Activated naive CD8-positive, alpha-beta T cell treated with anti-CD3 and anti-CD28 coated beads for 36 hours (primary cell): ENCODE measurements at places on chromosomes 11 and 22.

DNA sequence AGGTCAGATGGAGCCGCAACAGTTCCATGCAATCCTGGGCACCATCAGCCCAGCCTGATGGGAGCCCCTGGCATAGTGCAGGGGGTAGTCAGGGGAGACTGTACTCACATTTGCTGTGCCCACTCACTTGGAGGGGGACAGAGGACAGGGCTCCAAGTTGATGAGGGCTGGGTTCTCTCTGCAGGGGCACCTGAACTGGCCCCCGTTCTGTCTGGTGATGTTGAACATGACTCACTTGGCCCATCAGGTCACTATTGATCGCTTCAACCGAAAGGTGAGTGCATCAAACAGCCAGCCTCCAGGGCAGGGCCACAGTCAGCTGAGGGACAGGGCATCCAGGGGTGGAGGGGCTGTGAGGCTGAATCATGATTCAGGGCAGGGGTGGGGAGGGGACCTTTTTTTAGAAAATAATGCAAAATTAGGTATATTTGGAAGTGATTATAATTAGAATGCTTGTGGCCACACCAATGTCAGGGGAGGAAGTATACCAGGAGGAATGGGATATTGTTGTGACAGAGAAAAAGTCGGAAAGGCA, 66.4 kb downstream of the OTOG start:
- DNase-seq, result no peak

DNA sequence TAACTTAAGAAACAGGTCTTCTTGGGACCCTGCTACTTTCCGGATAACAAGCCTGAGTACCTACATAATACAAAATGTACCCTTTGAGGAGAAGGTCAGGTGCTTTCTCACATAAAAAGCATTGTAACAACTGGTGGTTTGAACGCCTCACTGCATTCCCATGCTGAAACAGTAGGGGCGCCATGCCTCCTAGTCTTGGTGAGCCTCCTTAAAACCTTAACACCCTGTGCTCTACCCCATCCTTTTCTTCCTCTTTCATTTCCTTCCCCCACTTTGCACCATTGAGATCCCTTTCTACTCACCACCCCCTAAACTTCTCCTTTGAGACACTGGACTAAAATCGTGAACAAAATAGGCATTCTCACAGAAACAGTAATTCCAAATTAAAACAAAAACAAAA, 729.3 kb downstream of the NTM start:
- DNase-seq, result no peak

DNA sequence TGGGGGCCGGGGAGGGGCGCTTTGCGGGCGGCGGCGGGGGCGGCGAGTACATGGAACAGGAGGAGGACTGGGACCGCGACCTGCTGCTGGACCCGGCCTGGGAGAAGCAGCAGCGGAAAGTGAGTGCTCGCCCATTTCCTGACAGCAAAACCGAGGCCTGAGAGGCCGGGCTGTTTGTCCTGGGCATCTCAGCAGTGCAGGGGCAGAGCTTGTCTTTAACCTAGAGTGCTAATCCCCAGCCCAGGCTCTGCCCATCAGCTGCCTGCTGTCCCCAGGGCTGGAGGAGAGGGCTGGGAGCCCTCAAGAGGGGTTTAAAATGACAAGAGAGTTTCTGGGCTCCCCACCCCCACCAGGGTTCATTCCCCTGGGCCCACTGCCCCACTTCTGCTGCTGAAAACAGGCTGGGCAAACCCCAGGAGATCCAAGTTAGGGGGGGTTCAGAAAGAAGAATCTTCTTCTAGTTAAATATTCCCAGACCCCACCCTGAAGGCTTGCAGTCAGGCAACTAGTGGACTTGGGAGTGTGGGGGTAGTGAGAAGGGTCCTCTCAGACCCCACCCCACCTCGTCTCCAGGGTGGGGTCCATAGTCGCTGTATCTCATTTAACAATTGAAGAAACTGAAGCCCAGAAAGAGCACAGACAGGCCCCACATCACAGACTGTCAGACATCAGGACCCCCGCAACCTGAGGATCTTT, 411 bp downstream of the ACTN3 start:
- DNase-seq, result no peak

DNA sequence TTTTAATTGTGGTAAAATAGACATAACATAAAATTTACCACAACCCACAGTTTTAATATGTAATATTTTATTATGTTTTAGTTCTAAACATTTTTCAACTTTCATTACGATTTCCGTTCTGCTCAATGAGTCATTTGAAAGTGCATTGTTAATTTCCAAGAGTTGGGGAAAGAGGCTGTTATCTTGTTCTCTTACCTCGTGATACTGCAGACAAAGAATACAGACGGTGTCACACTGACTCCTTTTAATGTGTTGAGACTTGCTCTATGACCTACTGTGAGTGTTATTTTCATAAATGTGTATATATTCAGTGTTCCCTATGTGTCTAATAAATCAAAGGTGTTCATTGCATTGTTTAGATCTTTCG, 10.8 kb upstream of the RAC2 start:
- DNase-seq, result no peak

DNA sequence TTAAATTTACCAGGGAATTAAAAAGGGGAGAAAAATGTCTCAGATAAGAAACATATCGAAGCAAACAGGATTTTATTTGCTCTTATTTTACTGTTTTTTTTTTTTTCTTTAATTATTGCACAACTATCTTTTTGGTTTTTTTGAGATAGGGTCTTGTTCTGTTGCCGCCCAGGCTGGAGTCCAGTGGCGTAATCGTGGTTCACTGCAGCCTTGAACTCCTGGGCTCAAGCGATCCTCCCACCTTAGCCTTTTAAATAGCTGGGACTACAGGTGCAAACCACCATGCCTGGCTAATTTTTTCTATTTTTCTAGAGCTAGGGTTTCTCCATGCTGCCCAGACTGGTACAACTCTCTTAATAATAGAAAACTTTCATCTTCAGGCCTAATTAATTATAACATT, 32.5 kb downstream of the DRG1 start:
- DNase-seq, result no peak

DNA sequence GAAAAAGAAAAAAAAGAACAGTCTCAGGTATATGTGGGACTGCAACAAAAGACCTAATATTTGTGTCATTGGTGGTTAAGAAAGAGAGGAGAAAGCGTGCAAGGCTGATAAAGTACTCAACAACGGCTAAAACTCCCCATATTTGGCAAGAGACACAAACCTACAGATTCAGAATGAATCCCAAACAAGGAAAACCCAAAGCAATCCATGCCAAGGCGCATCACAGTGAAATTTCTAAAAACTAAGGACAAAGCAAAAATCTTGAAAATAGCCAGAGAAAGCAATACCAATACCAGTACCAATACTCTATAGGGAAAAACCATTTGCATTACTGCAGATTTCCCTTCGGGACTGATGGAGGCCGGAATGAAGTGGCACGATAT, 32.4 kb upstream of the SEPTIN5 start:
- no peak for DNase-seq

DNA sequence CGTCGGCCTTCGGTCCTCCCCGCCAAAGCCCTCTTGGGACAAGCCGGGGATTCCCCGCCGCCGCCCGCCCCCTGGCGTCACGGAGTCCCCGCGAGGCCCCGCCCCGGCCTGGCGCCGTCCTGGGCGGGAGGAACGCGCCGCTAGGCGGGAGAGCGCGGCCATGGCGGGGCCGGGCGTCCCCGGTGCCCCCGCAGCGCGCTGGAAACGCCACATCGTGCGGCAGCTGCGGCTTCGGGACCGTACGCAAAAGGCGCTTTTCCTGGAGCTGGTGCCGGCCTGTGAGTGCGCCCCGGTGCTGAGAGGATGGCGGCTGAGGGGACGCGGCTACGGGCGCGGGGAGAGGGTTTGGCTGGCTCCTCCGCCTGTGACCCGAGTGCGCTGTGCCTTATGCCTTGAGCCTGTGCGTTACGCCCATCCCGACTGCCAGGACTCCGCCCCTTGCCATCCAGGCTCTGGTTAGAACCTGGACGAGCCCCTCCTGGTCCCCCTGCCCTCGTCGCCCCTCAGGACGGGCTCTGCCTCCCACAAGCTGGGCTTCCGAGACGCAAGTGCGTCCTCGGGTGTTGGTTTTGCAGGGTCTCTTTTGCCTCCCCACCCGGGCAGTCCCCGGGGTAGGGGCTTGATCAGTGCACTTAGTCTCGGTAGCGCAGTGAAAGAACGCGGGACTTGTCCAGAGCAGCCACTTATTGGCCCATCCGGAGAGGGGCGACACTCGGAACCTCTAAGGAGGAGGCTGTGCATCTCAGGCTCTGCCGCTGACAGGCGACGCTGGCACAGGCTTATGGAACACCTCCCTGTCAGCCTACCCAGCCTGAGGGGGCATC, at the start of gene ATG16L2:
Gene ATG16L2 (plus strand): TSS at position 126 of the 824 bp plus-strand sequence. CDS start 35 bp downstream, at position 161.
- peak; percentile 94 for DNase-seq
